ENCODE measurements at places on chromosomes 11 and 22. TPM values are rescaled to one million over a fixed set of nuclear protein-coding genes. Genes with fewer than 3 reads are reported as not detected.
A peak's percentile ranks its signal among the peaks of the same experiment; 100 is the strongest.

SHISAL1 gene
- 1.1 TPM for total RNA-seq

- DNase-seq: peak; percentile 84
Measured at GRCh38 chr11:75867778-75868374, 52.9 kb downstream of the UVRAG start.

DNA sequence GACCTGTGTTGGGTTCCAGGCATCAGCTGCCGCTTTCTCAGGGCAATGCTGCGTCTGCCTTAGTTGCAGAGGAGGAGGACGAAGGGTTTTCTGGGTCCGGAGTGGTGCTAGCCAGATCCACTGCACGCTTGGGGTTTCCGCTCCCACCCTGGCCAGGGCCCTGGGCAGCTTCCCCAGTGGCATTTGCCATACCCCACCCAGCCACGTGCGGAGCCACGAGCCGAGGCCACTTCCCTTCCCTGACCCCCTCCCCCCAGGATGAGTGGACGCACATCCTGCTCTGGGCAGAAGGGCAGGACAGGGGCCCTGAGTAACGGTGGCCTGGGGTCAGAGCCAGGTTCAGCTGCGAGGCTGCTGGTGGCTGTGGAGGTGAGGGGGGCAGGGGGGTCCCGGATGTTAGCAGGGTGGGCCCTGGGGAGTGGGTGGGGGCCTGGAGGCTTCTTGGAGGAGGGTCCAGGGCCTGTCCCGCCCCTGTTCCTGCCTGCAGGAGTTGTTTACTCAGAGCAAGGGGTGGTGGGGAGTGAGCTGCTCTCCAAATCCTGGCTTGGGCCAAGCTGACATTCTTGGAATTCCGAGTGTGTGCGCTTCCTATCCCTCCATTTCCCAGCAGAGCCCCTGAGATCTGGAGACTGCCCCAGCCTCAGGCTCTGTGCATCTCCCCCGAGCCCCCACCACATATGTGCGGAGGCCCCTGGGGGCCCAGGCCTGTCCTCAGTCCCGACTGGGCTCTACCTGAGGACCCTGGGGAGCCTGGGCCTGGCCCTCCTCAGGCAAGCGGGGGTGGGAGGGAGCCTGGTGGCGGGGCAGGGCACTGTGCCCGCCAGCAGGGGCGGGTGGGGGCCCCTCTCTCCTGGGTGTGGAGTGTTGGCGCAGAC is 1.4 kb downstream of the TSPAN4 start:
- DNase-seq: peak; percentile 79

DYNC2H1 gene
- 2.3 TPM for total RNA-seq

MICAL2 gene
- 384 TPM for total RNA-seq

RTN4RL2 gene
- 0.38 TPM for total RNA-seq

DNA sequence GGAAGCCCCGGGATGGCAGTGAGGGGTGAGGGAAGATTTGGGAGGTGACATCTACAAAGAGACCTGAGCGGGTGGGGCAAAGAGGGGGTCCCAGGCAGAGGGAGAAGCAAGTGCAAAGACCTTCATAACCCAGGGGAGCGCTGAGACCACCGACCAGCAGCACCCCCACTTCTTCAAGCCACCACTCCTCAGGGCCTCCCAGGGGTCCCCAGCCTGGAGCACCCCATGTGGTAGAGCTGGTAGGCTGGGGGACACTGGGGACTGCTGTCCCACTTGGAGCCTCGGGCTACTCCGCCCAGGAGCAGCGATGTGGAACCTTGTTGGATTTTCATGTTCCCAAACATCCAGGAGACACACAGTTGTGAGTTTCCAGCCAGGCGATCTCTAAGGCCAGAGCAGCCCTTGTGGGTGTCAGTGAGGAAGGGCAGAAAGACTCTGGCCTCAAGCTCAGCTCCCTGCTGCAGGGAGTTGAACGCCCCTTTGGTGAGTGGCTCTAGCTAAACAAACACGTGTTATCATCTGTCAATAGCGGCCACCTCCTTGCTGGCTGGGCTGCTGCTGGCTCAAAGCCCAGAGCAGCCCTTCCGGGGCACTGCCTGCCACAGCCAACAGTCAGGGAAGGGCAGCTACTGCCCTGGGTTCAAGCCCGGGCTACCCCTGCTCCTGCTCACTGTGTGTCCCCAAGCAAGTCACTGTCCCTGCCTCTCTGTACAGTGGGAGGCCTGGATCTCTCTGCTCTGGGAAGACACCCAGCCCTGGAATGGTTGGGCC is 25.7 kb upstream of the CHKA start:
- DNase-seq: peak; percentile 88

DNA sequence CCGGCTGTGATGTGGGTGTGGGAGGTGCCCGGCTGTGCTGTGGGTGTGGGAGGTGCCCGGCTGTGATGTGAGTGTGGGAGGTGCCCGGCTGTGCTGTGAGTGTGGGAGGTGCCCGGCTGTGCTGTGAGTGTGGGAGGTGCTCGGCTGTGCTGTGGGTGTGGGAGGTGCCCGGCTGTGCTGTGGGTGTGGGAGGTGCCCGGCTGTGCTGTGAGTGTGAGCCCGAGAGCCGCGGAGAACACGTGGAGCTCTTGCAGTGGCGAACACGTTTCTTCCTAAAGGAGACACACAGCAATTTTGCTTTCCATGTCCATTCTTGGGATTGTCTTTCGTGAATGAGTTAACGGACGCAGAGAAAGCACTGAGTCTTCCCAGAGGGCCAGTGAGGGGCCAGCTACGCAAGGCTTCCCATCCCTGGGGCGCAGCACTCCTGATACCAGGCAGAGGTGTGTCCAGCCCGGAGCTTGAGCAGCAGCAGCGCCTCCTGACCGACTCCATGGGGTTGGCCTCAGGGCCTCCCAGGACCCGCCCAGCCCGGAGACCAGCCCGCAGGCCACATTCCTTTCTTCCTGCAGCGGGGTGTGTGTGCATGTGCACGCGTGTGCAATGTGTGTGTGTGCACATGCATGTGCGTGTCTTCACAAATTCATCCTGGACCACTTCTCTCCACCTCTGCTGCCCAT is 245.0 kb upstream of the B3GAT1 start:
- DNase-seq: no peak

NOX4 gene
- not detected for total RNA-seq

DNA sequence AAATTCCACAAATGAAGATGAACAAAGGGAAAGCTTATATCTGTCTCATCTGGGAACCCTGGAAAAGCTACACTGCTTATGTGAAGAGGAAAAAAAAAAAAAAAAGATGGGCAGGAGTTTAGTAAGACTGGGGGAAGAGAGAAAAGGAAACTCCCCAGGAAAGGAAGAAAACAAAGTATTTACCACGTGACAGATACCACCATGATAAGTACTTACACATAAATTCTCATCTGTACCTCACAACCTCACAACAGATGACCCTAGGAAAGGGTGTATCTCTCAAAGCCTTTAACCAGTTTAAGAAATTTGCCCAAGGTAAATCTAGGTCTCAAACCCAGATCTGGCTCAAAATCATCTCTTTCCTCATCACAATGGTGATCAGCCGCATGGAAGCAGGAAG is 77.1 kb downstream of the GAB2 start:
- DNase-seq: no peak

GRCh38 chr11:69867076-69868005 is 48.1 kb upstream of the FGF3 start:
- no peak for DNase-seq

- no peak for DNase-seq
Measured at GRCh38 chr11:129576652-129577051, 201.0 kb downstream of the BARX2 start.

MMP3 gene
- total RNA-seq: 1.3 TPM

- DNase-seq: no peak
Measured at GRCh38 chr11:134599299-134599771, 187.3 kb upstream of the B3GAT1 start.

- no peak for DNase-seq
Measured at GRCh38 chr22:37931893-37932389, 21.5 kb downstream of the C22orf23 start.

- no peak for DNase-seq
Measured at GRCh38 chr11:119081682-119082260, 2.9 kb upstream of the HMBS start.

- peak; percentile 77 for DNase-seq
Measured at GRCh38 chr11:117820071-117820470, 4.5 kb downstream of the FXYD2 start.
